ENCODE measurements at places on chromosomes 3 and 15.

GRCh38 chr15:40739854-40740253 is 15.2 kb downstream of the RMDN3 start:
- DNase-seq, result no peak

GRCh38 chr15:61892140-61892539 is 168.1 kb downstream of the VPS13C start:
- no peak for DNase-seq

DNA sequence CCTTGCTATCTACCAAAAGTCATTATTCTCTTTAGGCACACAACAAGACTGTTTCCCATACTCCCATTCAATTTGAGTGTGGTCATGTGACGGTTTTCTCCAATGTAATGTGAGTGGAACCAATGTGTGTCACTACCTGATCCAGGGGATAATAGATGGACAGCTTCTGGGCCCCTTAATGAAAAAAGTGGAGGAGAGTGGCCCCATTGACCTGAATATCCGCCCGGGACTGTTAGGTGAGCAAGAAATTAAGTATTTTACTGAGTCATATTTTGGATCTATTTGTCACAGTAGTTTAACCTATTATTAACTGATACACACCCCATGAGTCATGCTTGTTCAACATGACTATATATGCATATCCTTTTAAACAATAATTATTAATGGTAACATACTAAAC is 15.1 kb upstream of the ARID3B start:
- DNase-seq, result no peak

DNA sequence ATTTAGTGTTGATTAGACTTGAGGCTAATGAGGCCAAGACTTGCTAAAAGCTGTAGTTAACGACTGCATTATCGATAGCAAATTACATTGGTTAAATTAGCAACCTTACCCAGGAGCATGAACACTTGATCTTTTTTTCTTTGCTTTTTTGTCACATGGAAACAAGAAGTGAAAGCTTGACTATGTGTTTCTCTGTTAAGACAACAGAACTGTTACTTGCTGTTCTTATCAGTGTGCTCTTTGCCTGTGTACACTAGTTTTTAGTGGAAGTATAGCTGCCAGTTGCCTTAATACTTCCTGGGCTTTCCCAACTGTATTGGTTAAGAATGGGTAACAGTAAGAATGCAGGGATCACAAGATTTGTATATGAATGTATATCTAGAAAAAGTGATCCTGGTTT is 625.5 kb downstream of the NAALADL2 start:
- DNase-seq, result no peak

DNA sequence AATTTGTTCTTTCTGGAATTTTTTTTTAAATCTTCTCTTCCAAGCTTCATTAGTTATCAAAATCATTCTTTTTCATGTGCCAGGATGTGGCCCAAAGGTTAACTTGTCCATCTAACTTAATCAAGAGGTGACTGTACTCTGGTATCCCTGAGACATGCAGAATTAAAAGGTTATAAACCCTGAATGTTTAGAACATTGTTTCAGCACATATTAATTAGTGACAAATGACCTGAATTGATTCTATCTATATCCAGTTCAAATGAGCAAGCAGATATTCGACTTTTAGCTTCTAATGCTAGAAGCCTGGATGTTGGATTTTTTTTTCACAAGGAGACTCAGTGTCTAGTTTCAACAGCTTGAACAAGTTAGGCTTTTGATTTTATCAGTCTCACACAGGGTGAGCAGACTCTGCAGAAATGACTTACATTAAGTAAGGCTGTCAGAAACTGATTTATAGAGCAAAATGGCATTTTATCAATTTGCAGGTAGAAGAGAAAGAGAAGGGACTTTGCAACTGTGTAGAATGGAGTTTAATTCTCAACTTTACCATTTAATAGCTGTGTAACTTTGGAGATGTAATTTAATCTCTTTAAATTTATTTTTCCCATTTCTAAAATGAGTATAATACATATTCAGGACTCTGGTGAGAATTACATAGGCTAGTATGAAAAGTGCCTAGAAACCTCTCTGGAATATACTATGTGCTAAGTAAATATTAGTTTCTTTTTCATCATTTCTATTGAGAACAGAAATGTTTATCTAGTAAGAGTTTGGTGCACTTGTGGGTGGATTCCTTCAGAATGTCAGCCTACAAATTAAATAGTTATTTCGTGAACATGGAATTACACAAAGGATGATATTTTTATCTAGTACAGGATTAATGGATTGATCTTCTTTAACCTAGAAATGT is 100.0 kb downstream of the ALCAM start:
- no peak for DNase-seq

DNA sequence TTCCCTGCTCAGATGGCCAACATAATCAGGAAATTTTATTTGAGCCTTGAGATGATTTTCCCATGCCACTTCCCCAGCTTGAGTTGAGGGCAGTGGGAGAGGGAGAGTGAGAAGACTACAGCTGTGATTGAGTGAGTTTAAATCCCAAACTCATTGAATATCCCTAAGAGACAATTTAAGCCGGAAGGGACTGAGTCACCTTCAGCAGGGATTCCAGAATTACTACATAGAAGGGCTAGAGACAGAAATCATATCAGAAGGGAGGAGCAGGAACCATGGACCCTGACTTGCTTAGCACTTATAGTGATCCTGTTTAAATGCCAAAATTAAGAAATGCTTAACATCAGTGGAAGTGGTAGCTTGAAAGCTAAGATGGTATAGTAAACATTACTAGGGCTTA is 312.2 kb upstream of the SLCO3A1 start:
- DNase-seq, result no peak

GRCh38 chr15:57941816-57942215 is 123.7 kb downstream of the ALDH1A2 start:
- DNase-seq, result no peak

DNA sequence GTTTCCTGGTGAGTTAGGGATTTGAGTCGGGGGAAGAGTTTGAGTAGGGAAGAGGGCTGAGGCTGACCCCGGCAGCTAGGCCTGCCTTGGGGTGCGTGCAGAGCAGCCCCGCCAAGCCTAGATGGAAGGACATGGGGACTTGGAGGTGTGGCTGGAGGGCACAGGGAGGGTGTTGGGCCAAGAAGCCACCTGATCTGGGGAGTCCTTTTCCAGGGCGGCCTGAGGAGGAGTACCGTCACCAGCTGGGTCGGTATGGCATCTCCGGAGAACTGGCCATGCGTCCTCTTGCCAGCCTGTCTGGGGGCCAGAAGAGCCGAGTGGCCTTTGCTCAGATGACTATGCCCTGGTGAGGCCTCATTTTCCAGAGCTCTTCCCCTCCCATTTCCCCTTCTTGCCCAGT is 6.9 kb downstream of the ABCF3 start:
- DNase-seq, result no peak
